ENCODE measurements at places on chromosomes 4 and X.

DNA sequence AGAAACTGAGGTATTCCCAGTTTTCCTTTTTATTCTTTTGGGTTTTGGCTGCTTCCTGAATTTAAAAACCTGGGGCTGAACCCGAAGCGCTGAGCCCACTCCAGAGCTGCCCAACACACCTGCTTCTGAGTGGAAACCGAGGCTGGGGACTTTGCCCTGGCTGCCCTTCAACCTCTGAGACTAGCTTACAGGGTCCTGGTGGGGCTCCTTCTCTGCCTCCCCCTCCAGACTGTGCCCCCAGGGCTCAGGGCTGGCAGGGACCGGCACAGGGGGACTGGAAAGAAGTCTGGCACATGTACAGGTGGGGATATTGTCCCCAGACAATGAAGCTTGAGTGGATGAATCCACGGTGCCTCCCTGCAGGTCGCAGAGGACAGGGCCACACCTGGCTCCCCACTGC, 240.4 kb upstream of the PSAPL1 start:
- DNase-seq: no peak

GRCh38 chrX:75061701-75062100, 94.4 kb downstream of the ABCB7 start:
- DNase-seq: no peak

GRCh38 chr4:70746179-70746839, 24.5 kb downstream of the RUFY3 start:
- no peak for DNase-seq

DNA sequence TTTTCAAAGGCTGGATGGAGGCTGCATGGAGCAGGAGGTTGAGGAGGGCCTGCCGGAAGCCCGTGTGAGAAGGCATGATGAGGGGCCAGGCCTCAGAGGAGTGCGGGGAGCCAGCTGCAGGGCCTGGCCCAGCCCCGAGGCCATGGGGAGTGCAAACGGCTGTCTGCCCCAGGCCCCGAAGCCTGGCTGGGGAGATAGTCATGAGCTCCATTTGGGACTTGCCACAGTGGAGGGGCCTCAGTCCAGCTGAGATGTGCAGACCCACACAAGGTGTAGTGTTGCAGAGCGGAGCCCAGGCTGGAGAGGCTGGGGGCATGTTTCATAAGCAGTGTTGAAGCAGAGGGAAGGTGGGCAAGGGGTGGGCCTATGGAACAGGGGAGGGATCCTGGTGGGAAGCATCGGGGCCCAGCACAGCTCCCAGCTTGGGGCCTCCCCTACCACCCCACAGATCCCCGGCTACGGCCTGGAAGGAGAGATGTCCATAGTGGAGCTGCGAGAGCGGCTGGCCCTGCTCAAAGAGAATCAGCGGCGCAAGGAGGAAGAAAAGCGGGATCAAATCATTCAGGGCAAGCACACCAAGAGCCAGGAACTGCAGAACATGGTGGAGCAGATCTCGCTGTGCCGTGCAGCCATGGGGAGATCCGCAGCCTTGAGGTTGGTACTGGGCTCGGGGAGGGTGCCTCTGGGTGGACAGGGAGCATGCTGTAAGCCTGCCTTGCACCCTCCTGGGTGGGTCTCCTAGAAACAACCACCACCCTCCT, 9.1 kb upstream of the RNF4 start:
- DNase-seq: no peak

DNA sequence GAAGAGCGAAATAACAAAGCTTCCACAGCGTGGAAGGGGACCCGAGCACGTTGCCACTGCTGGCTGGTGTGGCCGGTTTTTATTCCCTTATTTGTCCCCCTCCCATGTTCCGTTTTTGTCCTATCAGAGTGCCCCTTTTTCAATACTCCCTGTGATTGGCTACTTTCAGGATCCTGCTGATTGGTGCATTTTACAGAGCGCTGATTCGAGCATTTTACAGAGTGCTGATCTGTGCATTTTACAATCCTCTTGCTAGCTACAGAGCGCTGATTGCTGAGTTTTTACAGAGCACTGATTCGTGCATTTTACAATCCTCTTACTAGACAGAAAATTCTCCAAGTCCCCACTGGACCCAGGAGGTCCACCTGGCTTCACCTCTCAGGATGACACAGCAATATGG, 250.9 kb upstream of the EPHA5 start:
- DNase-seq: no peak

GRCh38 chr4:145886871-145887240, 51.8 kb downstream of the ZNF827 start:
- no peak for DNase-seq

All from NCI-H1105 (cell line).